ENCODE measurements at places on chromosomes 16 and 17.

DNA sequence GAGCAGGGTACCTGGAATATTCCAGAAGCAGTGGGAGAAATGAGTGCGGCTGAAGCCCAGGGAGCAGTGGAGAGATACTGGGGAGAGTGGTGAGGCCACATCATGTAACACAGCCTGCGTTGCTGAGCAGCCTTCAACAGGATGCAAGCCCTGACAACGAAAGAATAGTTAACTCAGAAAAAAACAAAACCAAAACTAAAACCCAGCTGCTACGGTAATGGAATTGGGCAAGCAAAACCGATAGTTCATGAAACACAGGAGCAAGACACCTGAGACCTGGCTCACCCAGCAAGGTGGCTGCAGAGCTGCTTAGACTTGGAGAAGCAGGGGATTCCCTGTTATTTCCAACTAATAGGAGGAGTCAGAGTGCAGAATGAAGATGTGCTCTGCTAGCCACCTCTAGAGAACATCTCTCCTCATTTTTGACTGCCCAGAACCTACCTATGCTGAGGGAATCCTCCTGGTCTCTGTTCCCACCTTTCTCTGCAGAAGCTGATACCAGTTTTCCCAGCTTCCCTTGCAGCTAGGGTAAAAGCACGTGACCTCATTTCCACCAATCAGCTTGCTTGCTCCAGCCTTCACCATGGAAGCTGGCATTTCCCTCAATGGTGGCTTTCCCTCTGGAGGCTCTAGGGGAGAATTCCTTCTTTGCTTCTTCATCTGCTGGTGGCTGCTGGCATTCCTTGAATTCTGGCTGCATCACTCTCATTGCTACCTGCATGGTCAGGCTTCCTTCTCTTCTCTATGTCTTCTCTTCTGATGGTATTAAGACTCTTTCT is 59.4 kb upstream of the XYLT1 start:
- no peak overlapping the region for H3K27ac ChIP-seq
- no peaks in the 10 kb centered on the region for H3K4me1 ChIP-seq
- H3K27me3 ChIP-seq, result peaks cover 16% of the 10 kb centered on the region

DNA sequence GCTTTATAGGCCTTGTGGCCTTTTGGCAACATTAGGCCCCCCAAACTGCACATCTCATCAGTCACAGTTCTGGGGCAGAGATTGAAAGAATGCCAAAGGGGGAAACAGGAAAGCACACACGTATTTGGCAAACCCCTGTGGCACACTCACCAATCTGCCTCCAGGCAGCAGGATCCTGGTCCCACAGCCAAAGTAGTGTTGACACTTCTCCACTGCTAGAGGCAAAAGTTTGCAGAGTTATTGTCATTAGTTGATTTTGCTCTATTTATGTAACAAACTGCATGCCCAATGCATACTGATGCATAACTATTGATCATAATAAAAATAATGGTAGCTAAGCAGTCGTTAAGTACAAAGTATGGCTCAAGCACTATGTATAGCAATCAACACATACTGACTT is 45.1 kb downstream of the CCT6B start:
- no peak overlapping the region for H3K27ac ChIP-seq
- no peaks in the 10 kb centered on the region for H3K4me1 ChIP-seq
- DNase-seq, result no peak
- no peaks in the 10 kb centered on the region for H3K36me3 ChIP-seq
- no peak overlapping the region for H3K4me3 ChIP-seq

- H3K27me3 ChIP-seq, result no peaks in the 10 kb centered on the region
- H3K36me3 ChIP-seq, result peaks cover 11% of the 10 kb centered on the region
- no peak overlapping the region for H3K4me3 ChIP-seq
- peaks cover 18% of the 10 kb centered on the region for H3K4me1 ChIP-seq
- DNase-seq, result no peak
Observed at GRCh38 chr17:75825149-75825552, 19.1 kb downstream of the UNC13D start.

DNA sequence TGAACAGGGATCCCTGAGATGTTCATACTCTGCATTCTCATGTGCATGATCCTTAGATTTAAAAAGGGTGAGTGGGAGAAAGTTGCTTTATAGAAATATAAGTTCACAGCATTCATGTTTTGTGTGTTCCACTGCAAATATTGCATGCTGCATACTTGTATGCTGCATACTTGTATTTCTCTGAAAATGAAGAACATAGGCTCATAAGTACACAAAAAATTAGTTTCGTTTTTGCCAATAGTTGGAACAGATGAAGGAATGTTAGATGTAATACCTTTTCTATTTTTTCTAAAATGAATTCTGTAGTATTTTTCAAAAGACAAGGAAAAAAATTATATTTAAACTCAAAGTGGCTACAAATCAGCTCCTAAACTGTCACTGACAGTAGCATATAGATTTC is 79.0 kb downstream of the NFAT5 start:
- H3K27ac ChIP-seq, result no peak overlapping the region
- peaks cover 28% of the 10 kb centered on the region for H3K36me3 ChIP-seq
- no peak for DNase-seq

DNA sequence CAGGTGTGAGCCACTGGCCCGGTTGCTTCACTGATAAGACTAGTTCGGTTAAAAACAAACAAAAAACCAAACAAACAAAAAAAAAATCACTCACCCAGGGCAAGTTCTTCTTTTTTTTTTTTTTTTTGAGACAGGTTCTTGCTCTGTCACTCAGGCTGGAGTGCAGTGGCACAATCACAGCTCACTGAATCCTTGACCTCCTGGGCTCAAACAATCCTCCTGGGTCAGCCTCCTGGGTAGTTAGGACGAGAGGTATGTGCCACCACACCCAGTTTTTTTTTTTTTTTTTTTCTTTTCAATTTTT is 119.5 kb upstream of the CORO6 start:
- peaks cover 4% of the 10 kb centered on the region for H3K27me3 ChIP-seq
- H3K36me3 ChIP-seq, result no peaks in the 10 kb centered on the region
- DNase-seq, result no peak
- H3K27ac ChIP-seq, result no peak overlapping the region
- H3K4me1 ChIP-seq, result peaks cover 36% of the 10 kb centered on the region

- H3K4me3 ChIP-seq, result no peak overlapping the region
- DNase-seq, result no peak
- peaks cover 46% of the 10 kb centered on the region for H3K4me1 ChIP-seq
- H3K36me3 ChIP-seq, result no peaks in the 10 kb centered on the region
- H3K27ac ChIP-seq, result no peak overlapping the region
- H3K27me3 ChIP-seq, result no peaks in the 10 kb centered on the region
Observed at GRCh38 chr17:72566671-72567484, 446.1 kb downstream of the SOX9 start.

GRCh38 chr17:77466596-77467223 is 325.9 kb downstream of the SEC14L1 start:
- H3K36me3 ChIP-seq, result peaks cover 41% of the 10 kb centered on the region
- H3K27me3 ChIP-seq, result peaks cover 5% of the 10 kb centered on the region
- peak overlapping the region; percentile 74 for H3K4me3 ChIP-seq
- H3K4me1 ChIP-seq, result peaks cover 84% of the 10 kb centered on the region

DNA sequence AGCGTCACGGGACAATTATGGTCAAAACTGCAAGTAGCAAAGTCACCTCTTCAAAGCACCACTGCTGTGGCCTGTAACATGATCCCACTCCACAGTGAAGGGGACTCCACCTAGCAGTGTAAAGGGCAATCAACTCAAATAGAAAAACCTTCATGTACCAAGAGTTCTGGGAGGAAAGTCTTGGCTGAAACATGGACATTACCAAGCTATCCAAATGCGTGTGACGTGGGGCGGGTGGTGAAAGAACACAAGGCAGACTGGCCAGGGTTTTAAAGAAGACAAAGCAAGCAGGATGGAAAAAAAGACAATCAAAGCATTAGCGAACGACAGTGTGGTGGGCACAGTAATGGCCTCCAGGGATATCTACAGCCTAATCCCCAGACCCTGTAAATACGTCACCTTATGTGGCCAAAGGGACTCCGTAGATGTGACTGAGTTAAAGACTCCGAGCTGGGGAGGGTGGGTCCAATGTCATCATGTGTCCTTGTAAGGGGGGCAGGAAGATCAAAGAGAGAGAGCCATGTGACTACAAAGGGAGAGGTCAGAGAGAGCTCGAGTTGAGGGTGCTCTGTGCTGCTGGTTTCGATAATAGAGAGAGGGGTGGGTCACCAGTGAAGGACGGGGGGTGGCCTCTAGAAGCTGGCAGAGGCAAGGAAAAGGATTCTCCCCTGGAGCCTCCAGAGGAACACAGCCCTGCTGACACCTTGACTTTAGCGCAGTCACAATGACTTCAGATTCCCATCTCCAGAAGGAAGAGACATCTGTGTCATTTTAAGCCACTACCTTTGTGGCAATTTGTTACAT is 6.0 kb downstream of the HSDL1 start:
- no peak for DNase-seq
- H3K36me3 ChIP-seq, result peaks cover 49% of the 10 kb centered on the region
- H3K27ac ChIP-seq, result peak overlapping the region; percentile 78
- peaks cover 84% of the 10 kb centered on the region for H3K4me1 ChIP-seq
- H3K27me3 ChIP-seq, result no peaks in the 10 kb centered on the region
- H3K4me3 ChIP-seq, result peak overlapping the region; percentile 81

- H3K27me3 ChIP-seq, result peaks cover 20% of the 10 kb centered on the region
- DNase-seq, result no peak
- peaks cover 14% of the 10 kb centered on the region for H3K36me3 ChIP-seq
- H3K27ac ChIP-seq, result no peak overlapping the region
- H3K4me1 ChIP-seq, result peaks cover 13% of the 10 kb centered on the region
Observed at GRCh38 chr17:61279476-61280145, 120.0 kb upstream of the TBX2 start.

- peaks cover 10% of the 10 kb centered on the region for H3K4me1 ChIP-seq
- H3K27me3 ChIP-seq, result peaks cover 23% of the 10 kb centered on the region
- no peak overlapping the region for H3K27ac ChIP-seq
- no peak overlapping the region for H3K4me3 ChIP-seq
Observed at GRCh38 chr17:33509331-33509730, 216.2 kb upstream of the ASIC2 start.

DNA sequence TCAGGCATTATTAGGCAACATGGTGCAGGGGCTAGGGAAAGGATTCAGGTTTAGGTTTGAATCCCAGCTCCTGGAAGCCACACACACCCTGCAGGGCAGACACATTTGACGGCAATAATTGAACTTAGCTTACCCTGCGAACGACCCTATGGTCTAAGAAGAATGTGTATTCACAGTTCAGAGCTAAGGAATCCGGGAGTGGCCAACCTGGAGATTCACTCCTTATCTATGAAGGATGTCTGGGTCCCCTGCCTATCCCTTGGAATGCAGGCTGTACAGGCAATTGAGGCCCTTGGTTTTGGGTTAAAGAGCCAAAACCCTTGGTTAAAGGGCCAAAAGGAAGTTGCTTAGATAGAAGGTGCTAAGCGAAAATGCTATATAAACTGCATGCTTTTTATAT is 2.9 kb upstream of the SYT17 start:
- peaks cover 28% of the 10 kb centered on the region for H3K27me3 ChIP-seq
- H3K4me1 ChIP-seq, result peaks cover 6% of the 10 kb centered on the region
- H3K36me3 ChIP-seq, result no peaks in the 10 kb centered on the region
- H3K27ac ChIP-seq, result no peak overlapping the region
- H3K4me3 ChIP-seq, result no peak overlapping the region

GRCh38 chr16:8880839-8881510 is 1.2 kb upstream of the LITAFD start:
- H3K4me3 ChIP-seq, result no peak overlapping the region
- H3K36me3 ChIP-seq, result no peaks in the 10 kb centered on the region
- no peaks in the 10 kb centered on the region for H3K27me3 ChIP-seq
- no peak for DNase-seq
- H3K4me1 ChIP-seq, result peaks cover 18% of the 10 kb centered on the region

GRCh38 chr16:56399486-56399885 is 25.9 kb downstream of the AMFR start:
- H3K27ac ChIP-seq, result no peak overlapping the region
- peaks cover 71% of the 10 kb centered on the region for H3K36me3 ChIP-seq
- H3K4me3 ChIP-seq, result no peak overlapping the region
- no peaks in the 10 kb centered on the region for H3K27me3 ChIP-seq
- no peak for DNase-seq

DNA sequence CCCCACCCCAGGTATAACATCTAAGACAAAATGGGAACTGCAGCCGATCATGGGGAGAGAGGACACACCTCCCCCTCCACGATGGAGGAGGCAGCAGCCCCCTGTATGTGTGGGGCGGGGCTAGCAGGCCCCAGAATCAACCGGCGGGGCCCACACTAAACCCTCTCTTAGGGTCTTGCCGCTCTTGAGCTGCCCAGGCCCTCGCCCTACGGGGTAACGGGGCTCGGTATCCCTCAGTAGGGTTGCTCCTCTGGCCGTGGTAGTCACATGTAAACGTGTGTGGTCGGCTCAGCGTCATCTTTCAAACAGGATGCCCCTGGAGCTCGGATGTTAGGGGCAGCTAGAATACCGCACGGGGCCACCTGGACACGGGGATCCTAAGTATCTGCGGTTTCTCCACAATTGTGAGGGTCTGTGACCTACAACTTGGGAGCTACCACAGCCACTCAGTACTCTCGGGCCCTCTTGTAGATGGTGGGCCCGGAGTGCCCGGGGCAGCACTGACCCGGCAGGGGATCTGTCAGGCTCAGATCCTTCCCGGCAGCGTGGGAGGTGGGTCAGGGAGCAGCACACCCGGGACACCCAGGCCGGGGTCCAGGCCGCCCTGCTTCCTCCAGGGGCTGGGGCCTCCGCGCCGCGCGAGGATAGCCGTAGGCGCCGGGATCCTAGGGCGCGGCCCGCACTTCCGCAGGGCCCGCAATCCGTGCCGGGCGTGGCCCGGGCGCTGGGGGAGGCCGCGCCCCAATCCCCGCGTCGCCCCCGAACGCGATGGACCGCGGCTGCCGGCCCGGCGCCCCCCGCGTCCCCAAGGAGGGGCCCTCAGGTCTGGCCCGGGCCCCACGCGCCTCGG is 781 bp downstream of the ARHGDIA start:
- H3K36me3 ChIP-seq, result no peaks in the 10 kb centered on the region
- peak; percentile 41 for DNase-seq
- H3K4me3 ChIP-seq, result peak overlapping the region; percentile 85
- no peaks in the 10 kb centered on the region for H3K27me3 ChIP-seq

DNA sequence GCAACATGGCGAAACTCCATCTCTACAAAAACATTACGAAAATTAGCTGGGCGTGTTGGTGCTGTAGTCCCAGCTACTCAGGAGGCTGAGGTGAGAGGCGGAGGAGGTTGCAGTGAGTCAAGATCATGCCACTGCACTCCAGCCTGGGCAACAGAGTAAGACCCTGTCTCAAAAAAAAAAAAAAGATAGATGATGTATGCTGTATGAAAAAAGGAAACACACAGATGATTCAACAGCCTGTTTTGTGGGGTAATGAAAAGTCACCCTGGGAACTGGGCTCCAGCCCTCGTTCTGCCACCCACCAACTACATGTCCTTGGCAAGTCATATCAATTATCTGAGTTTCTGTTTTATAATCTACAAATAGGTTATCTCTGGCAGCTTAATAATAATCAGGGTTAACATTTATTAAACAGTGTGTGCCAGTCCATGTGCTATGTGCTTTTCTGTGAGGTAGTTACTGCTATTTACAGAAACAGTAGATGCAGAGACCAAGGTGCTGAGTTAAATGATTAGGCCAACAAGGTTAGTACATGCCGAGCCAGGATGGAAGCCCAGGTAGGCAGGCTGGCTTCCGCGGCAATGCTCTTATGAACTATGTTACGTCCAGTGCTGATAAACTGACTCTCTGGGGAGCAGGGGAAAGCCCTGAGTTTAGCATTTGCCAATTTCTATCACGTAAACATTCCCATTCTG is 1.1 kb downstream of the G6PC1 start:
- no peak overlapping the region for H3K4me3 ChIP-seq
- H3K4me1 ChIP-seq, result no peaks in the 10 kb centered on the region
- H3K27me3 ChIP-seq, result peaks cover 48% of the 10 kb centered on the region
- H3K27ac ChIP-seq, result no peak overlapping the region
- DNase-seq, result no peak
- H3K36me3 ChIP-seq, result no peaks in the 10 kb centered on the region
